NCI-H187 treated with DMSO at 0.1 percent for 48 hours (cell line): ENCODE measurements at places on chromosomes 2 and 18.

DNA sequence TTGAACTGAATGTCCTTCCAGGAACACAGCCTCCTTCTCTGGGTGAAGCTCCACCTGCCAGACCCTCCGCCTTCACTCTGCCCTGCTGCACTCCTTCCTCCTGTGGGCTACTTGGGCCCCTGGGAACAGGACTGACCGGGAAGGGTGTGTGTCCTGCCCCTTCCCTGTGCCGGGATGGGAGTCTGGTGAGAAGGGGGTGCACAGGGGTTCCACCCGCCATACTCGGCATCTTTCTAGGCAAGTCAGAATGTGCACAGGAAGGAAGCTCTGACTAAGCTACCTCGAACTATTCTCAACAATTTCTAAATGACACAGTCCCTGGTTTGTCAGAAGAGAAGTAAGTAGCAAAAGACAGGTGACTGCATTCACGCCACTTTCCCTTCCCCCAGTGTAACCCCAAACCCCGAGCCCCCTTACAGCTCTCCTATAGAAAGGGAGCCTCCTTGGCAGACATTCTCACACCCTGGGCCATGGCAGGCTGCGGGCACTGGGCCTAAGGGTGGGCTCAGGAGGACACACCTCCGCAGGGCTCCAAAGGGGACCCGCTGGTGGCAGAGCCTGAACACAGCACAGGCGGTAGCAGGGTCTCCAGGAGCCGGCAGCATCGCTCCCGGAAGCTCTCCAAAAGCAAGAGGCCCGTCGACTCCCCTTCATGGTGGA lies 184.1 kb downstream of the HDAC4 start:
- DNase-seq = no peak

GRCh38 chr2:126774761-126775160 lies 118.8 kb downstream of the GYPC start:
- DNase-seq = no peak

DNA sequence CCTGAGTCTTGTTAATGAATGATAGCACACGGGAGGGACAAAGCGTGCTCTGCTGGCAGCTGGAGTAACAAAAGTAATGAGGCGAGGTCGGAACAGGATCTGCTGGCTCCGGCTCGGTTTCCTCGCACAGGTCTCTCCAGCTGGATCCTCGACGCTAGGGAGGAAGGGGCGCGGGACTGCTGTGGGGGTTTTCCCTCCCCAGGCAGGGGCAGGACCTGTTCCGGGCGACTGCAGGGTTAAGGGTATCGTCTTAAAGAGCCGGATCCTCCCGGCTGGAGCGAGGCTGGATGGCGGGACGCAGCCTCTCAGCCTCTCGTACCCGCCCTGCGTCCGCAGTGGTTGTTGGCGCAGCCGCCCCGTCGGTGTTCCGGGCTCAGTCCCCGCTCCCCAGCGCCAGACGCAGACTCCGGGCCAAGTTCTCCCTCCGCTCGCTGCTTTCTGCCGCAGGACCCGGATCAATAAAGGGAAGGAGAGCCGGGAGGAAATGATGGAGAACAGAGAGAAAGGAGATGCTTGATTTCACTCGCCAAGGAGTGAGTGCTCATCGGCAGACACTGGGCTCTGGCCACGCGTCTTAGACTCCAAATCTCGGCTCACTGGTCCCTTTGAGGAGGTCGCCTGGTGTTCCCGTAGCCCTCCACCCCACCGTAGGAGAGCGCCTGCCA lies 1.1 kb upstream of the LIPG start:
- DNase-seq = no peak

GRCh38 chr2:179235463-179236108 lies 29.0 kb downstream of the SESTD1 start:
- no peak for DNase-seq

- DNase-seq = no peak
Observed at GRCh38 chr18:34038086-34038485, 186.6 kb downstream of the NOL4 start.

- DNase-seq = no peak
Observed at GRCh38 chr2:125573432-125573831, 1082.5 kb upstream of the GYPC start.

DNA sequence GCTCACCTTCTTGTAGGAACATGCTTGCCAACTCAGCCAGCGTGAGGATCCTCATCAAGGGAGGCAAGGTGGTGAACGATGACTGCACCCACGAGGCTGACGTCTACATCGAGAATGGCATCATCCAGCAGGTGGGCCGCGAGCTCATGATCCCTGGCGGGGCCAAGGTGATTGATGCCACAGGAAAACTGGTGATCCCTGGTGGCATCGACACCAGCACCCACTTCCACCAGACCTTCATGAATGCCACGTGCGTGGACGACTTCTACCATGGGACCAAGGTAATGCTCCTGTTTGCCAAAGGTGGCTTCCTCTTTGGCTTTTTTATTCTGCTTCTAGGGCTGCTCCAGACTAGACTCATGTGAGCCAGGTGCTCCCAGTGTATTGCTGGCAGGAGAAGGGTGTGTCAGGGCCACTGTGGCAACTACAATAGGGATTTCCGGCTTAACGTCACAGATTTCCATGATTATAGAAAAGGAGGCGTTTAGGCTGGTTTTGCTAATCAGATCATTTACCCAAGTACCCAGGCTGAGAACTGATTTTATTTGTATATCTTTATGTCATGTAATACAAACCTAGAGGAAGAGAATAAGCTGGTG lies 50.6 kb downstream of the DPYSL5 start:
- no peak for DNase-seq

DNA sequence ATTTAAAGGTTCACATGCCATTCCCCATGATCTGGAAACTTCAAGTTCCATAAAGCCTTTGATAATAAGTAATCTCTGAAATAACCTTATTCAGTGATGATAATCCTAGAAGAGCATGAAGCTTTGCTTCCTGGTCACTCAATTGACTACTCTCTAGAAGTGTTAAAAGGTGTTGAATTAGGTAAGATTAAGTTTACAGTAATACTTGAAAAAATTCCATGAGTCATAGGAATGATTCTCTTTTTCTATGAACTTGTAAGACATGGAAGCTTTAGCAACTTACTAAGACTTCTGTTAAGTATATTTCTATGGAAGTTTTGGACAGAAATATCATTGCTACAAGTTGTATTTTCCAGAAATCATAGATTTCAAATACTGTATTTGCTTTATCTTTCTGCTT lies 100.6 kb downstream of the MYO1B start:
- DNase-seq = no peak

GRCh38 chr18:28115149-28115550 lies 61.8 kb downstream of the CDH2 start:
- DNase-seq = no peak

GRCh38 chr2:148680462-148680861 lies 35.9 kb downstream of the EPC2 start:
- no peak for DNase-seq
